ENCODE measurements at places on chromosomes 16 and 17.

GRCh38 chr17:28473542-28473941 lies at the start of gene SLC13A2:
Gene SLC13A2 (plus strand): TSS chr17:28473644. CDS start chr17:28473713, 69 bp downstream.
- no peak for DNase-seq

GRCh38 chr17:13699261-13699660 lies 97.5 kb upstream of the HS3ST3A1 start:
- no peak for DNase-seq

- DNase-seq, result no peak
These were observed 1.6 kb upstream of the HOXB7 start for GRCh38 chr17:48612456-48612853.

DNA sequence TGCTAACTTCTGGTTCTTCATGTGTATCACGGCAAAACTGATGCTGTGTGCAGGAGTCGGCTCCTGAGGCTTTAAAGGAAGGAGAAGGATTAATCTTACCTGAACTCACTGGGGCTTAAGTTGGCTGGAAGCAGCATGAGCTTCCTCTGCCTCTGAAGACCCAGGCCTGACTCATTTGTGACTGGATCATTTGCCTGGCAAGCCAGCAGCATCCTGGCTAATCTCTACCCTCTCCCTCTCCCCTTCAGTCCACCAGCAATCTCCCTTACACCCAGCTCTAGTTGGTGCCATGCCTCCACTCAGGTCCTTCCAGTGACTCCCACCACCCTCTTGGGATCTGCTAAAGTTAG lies 150.3 kb downstream of the IRX3 start:
- no peak for DNase-seq

- DNase-seq, result no peak
These were observed 497.7 kb upstream of the CDH11 start for GRCh38 chr16:65619606-65620005.

DNA sequence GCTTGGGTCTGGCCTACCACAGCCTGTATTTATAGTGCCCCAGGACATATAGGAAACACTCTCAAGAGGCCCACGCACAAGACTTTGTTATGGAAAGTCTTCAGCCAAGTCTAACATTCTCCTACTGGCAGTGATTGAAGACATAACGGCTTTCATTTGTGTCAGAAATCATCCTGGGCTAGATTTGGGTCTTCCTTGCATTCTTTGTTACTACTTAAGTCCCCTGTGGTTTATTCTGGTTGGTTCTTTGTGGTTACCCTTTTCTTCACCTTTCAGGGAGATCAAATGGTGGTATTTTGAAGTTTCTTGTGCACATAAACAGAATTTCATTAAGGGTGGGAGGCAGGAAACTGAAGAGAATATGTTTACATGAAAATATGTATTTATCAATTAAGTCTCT lies 37.7 kb downstream of the REXO5 start:
- DNase-seq, result no peak

DNA sequence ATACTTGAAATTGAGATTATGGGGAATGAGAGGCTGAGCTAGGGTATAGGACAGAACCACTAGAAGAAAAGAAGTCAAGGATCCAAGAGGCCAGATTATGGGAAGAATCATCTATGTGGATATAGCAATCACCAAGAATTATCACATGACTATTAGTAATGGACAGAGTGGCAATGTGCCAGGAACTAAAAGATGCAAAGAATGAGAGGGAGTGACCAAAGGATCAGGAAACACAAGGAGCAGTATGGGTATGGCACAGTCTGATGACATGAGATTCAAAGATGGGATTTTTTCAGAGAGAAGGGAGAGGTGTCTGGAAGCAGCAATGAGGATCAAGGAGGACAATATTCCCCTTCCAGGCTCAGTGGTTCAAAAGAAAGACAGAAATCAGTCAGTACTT lies 212.2 kb downstream of the AATF start:
- no peak for DNase-seq

DNA sequence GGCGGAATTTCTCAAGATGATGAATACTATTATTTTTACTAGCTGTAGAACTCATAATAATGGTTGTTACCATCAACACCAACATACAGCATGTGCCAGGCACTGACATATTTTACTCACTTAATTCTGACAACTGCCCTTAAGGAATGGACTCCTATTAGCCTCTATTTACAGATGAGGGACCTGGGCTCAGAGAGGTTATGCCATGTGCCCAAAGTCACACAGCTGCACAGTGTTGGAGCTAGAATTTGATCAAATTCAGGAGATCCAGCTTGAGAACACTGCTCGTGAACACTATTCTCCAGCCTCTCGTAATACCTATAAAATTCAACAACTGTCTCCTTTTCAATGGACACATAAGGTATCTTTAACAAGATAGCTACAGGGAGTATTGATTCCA lies 97.2 kb downstream of the XYLT1 start:
- DNase-seq, result no peak
